ENCODE measurements at places on chromosomes 6 and 20.

- DNase-seq, result no peak
Observed at GRCh38 chr6:17086469-17086868, 15.4 kb upstream of the STMND1 start.

GRCh38 chr20:56285496-56285895 lies 37.0 kb downstream of the MC3R start:
- DNase-seq, result no peak

DNA sequence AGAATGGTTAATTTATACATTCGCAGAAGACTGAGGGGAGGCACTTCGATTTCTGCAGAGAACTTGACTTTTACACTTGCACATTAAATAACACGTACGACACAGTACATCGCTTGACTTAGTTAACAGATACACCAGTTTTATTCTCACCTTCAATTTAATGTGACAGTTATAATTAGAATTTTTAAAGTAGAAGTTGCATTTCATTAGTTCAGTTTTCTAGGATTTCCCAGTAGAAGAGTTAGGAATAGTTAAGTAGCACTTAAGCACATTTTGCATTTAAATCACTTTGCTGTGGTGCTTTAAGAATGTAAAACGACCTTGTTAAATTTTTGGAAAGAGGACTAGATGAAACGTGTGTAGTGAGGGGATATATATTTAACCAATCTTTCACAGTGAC lies 1.6 kb upstream of the BEND3 start:
- DNase-seq, result no peak

DNA sequence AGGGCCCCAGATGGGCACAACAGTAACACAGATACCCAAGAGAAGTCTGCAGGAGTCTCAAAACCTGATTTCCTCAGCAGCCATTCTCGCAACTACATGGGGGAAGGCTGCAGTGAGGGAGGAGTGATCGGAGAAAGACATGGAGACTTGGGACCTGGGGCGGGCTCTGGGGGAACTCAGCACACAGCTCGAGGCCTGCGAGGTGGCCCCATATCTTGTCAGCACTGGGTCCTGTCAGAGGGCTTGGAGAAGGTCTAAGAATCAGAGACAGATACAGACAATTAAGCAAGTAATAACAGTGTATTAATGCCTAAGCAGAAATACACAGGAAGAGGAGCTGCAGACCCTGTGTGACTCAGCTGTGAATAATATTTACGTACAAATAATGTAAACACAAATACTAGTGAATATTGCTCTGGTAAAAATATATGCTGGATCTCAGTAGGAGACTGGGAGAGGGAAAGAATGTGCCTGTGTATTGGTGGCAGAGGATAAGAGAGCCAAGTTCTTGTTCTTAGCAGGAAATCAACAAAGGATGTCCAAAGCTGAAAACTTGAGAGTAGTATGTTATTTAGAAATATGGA lies 336.2 kb downstream of the ZFAND3 start:
- no peak for DNase-seq

DNA sequence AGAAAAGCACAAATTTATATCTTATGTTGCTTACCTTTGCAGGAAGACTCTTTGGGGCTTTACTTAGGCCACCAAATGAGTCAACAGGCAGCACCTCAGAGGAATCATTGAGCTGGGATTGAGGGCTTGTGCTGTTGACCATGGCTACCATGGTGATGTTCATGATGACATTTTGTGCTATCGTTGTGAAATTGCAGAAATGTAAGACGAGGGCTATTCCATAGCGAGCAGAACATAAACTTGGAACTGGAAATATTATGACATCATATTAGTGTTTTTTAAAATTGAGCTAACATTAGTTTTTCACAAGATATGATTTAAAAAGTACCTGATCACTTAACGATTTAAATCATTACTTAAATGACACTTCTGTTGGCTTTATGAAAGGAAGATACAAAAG lies 11.8 kb downstream of the SLC17A3 start:
- no peak for DNase-seq

DNA sequence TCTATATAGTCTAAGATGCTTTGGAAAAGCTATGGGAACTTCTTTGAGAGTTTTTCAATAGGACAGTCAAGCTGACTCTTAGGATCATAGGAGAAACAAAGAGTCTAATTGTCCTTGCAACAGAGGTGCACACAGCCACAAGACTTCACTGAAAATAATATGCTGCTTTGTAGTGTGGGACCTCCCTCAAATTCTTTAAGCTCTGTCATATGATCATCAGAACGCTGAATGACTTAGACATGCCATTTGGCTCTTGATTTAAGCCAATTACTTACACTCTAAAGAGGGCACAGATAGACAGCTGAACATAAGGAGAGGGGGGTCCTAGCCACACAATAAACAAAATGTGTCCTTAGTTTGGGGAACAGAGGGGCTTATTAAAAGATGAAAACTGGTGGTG lies 818.7 kb upstream of the GJE1 start:
- DNase-seq, result no peak

- no peak for DNase-seq
Observed at GRCh38 chr20:8912096-8912495, 156.8 kb upstream of the PLCB4 start.

DNA sequence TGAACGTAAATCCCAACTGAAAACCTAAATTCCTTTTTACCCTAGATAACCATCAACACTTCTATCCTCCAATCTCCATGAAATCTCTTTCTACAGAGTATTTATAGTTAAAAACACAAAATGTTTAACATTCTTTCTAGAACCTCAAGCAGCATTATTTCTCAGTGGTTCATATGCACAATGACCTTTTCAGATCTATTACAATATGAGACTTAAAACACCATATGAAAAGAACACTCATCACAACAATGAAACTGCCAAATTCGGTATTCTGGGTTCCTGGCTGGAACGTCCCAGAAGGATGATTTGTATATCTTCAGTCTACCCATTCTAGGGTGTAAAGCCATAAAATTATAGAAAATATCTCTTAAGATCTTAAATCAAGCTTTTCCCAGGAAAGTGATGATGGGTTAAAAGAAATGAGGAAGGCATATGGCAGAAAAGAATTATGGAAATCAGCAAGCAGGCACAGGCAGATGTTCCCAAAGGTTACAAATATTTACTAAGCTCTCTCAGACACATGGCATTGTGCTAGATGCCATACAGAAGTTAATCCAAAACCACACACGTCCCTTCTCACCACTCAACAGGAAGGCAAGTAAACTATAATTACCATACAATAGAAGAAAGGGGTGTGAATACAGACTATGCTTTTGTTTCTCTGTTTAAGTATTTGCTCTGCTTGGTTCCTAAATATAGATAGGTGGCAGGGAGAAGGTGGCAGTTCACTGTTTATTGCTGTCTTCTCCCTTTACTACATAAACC lies 118.0 kb downstream of the CHD6 start:
- DNase-seq, result no peak

GRCh38 chr6:167747645-167748044 lies 79.1 kb upstream of the AFDN start:
- no peak for DNase-seq

DNA sequence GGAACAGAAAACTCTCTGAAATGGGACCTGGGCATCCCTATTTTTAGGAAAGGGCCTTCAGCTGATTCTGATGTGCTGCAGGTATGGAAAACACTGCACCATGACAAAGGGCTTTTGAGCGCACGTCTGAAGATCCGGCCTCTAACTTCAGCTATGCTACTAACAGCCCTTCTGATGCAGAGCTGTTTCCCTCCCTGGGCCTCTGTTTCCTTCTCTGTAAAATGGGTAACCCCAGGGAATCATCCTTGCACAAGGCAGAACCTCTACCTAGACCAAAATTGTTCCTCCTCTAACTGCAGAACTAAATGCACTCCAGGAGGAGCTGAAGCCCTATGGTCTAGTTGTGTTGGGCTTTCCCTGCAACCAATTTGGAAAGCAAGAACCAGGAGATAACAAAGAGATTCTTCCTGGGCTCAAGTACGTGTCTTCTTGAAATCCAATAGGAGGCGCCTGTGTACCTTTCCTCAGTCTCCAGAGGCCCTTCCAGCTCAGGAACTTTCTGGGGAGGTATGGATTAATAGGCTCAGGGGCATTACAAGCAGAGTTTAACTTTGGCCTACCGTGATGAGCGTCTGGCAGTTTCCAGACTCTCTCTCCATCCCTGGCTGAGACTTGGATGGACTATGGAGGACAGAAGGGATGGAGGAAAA lies 5.9 kb downstream of the GPX5 start:
- no peak for DNase-seq

- DNase-seq, result no peak
Observed at GRCh38 chr6:84618046-84618752, 146.2 kb downstream of the TBX18 start.

- DNase-seq, result no peak
Observed at GRCh38 chr6:40160826-40161225, 226.6 kb upstream of the MOCS1 start.

- DNase-seq, result no peak
Observed at GRCh38 chr20:8492173-8492572, 360.1 kb downstream of the PLCB1 start.

GRCh38 chr6:16674801-16675392 lies 86.4 kb downstream of the ATXN1 start:
- no peak for DNase-seq

Data from CD4-positive, alpha-beta T cell (primary cell).